M059J (cell line): ENCODE measurements at places on chromosomes 2 and 18.

DNA sequence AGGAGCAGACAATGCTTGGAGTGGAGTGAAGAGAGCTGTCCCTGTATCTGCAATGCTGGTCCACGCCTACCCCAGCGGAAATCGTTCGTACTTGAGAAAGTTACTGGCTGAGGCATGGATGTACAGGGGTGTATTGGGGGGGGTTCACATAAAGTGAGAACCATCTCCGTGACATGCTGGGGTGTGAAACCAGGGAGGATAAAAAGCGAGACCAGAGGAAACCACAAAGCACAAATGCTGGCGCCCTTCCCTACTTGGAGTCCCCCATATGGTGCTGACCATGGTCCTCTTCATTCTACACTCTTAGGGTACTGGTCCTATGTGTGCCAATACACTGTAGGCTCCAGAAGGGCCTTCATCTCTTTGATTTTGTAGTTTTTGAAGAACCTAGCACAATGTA is 244.1 kb downstream of the L3MBTL4 start:
- DNase-seq: no peak

DNA sequence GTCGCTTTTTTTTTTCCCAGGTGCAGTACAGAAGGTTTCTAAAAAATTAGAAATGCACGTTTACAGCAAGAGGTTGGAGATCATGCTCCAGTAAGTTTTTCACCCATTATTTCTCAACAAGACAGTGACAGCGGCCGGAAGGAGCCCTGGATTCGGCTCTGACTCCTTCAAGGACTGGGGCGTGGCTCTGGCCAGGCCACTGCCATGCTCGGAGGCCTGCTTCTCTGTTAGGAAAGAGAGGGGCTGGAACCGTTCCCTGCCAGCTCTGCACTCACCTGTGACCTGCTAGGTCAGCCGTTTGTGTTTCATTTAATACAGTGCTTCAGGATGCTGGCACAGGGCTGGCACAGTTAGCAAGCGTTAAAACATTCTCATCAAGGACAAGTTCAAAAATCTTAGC is 6.7 kb upstream of the IAH1 start:
- DNase-seq: no peak

DNA sequence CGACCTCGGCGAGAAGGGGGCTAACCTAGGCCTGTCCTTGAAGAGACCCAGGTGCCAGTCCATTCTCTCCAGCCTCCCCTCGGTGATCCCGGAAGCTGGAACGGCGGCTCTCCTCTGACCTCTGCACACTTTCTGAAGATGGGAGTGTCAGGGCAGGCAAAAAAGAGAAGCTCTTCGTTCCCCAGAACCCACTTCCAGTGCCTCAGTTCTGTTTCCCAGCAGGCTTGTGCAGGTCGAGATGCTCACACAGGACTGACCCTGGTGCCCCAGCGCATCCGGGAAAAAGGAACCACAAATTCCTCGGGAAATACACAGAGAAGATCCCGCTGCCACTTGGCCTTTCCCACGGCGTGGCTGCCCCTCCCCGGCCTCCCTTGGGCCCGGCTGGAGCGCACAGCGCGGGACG is 681 bp upstream of the PTPN18 start:
- peak; percentile 28 for DNase-seq

- DNase-seq: no peak
These were observed 760 bp upstream of the CNOT11 start for GRCh38 chr2:101251844-101252407.

DNA sequence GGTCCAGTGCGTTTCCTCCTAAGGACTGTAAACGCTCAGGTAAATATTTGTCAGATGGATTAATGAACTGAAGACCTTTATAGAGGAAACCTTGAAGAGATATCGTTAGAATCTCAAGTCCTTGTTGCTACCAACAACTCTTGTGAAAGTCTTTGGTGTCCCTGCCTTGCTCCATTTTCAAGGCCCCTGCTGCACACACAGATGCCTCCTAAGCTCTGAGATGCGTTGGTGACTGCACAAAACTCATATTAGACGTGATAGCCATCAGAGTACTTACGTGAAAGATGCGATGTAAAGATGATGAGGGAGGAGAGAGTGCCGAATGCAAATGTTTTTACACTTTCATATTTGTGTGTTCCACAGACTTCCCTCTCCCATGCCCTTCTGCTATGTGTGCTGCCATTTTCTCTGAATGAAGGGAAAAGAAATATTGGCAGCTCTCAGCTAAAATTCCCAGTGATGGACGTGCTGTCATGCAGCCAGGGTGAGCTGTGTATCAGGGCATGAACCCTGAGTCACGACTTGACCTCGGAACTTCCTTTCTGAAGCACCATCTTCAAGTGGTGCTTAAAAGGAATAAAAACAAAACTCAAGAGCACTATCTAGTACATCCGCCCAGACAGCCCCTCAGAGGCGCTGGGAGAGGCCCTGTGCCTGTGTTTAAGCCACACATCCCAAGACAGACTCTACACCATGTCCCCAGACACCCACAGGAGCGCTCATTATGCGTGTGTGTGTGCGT is 117.4 kb downstream of the FAM210A start:
- DNase-seq: peak; percentile 19

- no peak for DNase-seq
These were observed 7.4 kb downstream of the TUBB6 start for GRCh38 chr18:12315490-12315889.

- no peak for DNase-seq
These were observed 224.2 kb upstream of the CTAGE1 start for GRCh38 chr18:22641958-22642357.

DNA sequence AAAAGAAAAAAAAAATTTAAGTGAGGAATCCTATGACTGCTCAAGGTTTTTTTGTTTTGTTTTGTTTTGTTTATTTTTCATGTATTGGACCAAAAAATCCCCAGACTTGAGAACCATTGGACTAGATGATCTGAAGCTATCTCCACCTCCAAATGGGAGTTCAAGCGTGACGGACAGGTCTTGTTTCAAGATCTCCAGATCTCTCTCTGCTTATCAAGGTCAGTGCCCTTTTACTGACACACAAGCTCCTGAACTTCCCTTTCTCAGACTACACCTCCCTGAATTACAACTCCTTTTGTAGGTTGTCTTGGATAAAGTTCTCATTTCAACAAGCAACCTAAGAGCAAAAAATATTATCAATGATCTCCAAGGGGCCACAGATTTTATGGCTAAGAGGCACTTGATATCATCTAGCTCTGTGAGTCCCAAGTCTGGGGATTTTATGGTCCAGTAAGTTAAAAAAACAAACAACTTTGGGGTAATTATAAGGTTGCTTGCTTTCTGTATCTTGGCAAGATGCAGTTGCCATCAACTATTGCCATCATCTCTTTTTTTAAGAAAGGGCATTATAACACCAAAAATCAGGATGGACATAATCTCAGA is 396.0 kb upstream of the ATP5MC3 start:
- peak; percentile 52 for DNase-seq

GRCh38 chr2:187079901-187080300 is 230.9 kb upstream of the ZSWIM2 start:
- no peak for DNase-seq

DNA sequence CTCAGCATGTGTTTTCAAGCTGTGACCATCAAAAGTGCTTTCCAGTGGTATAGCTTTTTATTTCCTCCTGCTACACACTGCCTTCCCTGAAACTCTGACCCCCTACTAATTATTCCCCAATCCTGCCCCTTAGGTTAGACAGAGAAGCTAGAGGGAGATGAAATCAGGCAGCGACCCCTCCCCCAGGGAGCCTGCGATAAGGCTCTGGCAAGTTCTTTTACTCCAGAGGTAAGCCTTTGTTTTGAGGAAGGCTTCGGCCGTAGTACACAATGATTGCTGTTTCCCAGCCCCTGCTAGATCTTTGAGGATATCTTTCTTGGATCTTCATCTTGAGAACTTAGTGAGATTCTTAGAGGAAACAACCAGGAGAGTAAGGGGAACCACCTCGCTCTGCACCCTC is 33.5 kb upstream of the NOL4 start:
- DNase-seq: no peak

GRCh38 chr2:44142306-44142705 is 26.4 kb upstream of the PPM1B start:
- DNase-seq: no peak

- DNase-seq: no peak
These were observed 2.5 kb downstream of the NFU1 start for GRCh38 chr2:69434753-69435152.

GRCh38 chr2:36059691-36060090 is 295.9 kb upstream of the CRIM1 start:
- no peak for DNase-seq
